Stimulated activated naive CD4-positive, alpha-beta T cell (primary cell): ENCODE measurements at places on chromosomes 2 and 18.

DNA sequence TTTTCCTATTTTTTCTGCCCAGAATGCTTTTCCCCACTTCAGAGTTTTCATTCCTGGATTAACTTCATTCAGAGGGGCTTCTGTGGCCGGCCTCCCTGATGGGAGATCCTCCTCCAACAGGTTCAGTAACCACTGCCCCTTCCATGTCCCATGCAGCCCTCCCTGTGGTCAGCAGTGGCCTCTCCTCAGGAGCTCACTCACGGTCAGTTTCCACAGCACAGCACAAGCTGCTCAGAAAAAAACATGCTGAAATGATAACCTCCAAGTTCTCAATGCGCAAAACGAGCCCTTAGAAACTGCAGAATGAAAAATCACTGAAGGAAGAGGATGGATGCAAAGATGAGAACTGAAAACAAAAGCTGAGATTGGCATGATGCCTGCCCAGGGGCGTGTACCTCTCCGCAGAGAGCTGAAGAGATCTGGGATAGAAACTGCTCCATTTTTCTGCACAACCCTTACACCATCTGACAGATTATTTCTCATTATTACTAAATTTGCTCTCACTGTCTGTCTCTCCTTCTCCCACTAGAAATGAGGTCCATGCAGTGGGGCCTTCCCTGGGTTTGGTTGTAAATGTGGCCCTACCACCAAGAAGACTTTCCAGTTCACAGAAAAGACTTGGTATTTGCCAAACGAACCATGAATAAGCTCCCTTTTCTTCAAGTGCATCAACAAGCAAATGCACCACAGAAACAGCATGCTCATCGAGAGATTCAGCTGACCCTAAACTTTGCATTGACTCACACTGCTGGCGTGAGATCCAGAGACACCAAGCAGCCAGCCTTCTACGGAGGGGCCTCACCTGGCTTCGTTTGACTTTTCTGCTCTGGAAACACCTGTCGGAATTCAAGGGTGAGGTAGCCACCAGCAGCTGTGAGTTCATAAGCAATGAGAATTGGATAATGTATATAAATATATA, 51.5 kb downstream of the TMEM18 start:
- no peak for DNase-seq

DNA sequence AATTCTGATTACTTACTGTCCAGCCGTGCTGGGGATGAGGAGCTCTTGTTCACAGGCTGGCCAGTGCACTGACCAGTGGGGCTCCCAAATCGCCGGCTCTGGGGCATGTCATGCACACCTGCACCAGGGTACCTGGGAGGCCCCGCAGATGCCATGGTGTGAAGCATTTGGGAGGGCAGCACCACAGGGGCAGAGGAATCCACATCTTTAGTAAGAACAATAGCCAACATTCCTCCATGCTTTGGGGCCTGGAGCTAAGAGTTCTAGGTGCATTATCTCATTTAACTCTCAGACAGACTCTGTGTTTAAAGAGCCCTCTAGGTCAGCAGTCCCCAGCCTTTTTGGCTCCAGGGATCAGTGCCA, 104.2 kb downstream of the ACKR3 start:
- no peak for DNase-seq

GRCh38 chr2:240898731-240899467, 2.9 kb upstream of the MAB21L4 start:
- no peak for DNase-seq

- no peak for DNase-seq
Observed at GRCh38 chr2:74836675-74837401, 2.9 kb downstream of the HK2 start.

DNA sequence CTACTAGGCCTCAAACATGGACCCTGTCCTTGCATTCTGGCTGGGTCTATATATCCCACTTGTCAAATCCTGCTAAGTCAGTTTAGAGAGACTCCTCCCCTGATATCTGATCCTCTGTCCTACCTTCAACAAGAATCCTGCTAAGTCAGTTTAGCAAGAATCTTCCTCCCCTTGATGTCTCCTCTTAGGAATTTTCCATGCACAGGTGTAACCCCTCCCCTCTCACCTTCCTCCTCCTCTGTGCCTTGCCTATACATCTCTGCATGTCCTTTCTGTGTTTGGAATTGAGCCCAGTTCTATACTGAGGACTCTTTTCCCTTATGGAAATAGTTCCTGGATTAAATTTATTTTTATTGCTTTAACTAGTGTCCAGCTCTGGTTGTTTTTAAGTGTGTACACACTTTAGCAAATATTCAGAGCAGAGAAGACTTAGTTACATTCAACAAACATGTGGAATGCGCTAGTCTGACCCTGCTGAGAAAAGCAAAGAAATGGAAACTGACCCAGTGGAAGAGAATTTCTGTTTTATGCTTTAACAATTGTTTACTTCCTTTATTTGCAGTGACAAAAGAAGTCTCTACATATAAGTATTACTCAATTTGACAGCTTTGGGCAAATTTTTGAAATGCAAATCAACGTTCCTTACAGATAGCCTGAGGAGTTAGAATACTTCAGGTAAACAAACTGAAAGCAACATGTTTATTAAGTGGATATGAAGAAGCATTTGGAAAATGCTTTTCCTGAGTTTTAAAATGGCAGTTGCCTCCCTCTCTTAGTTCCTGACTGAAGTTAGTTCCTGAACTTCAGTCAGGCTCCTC, 80.6 kb downstream of the RIT2 start:
- DNase-seq = no peak

DNA sequence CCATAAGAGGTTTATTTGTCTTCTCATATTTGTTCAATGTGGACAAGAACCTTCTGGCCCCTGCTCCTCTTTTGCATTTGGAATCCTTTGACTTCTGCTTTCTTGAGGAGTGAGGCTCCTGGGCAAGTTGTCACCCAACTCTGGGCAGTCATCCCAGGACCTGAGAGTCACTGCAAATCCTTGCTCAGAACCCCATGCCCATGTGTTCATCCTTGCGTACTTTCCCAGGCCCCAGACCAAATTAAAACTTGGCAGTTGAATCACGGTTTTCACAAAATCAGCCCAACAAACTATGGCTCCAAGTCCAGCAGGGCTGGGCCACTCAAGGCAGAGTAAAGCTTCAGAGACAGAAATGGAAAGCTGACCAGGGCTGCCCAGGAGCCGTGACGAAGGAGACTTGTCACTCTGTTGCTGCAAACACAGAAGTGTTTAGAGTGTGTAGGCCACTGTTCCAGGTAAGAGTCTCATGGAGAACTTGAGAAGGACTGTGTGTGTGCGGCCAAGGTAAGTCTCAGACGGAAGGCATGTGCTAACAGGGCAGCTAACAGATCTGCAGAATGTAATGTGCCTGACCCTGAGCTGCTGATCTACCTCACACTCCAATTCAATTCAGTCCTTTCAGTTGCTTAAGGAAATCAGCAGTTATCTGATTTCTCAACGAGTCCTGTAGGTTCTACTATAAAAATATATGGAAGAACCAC, 549.4 kb upstream of the HS6ST1 start:
- DNase-seq = no peak

DNA sequence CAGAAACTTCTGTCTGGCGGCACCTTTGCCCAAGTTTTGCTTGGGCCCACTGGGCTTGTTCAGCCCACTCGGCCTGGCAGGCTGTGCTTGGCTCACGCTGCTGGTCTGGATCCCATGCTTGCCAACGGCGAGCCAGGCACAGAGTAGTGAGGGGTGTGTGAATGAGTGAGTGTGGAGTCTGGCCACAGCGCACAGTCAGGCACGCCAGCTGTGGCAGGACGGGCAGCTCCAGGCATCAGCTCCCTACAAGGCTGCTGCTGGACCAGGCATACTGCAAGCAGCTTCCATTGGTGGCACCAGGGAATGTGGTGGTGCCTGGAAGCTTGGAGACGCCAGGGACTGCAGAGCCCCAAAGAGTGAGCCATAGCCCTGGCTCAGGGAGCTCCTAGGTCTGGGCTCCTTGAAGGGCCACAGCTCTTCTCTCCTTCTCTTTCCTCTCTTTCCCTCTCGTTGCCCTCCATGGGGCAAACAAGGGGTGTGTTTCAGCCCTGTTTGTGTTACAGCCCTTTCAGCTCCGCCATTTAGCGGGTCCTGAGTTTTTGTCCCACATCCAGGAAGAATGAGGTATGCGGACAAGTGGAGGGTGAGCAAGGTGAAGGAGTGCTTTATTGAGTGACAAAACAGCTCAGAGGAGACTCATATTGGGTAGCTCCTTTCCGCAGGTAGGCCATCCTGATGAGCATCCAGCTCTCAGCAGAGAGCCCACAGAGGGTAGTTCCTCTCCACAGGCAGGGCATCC, 73.0 kb downstream of the AGPS start:
- DNase-seq = no peak

DNA sequence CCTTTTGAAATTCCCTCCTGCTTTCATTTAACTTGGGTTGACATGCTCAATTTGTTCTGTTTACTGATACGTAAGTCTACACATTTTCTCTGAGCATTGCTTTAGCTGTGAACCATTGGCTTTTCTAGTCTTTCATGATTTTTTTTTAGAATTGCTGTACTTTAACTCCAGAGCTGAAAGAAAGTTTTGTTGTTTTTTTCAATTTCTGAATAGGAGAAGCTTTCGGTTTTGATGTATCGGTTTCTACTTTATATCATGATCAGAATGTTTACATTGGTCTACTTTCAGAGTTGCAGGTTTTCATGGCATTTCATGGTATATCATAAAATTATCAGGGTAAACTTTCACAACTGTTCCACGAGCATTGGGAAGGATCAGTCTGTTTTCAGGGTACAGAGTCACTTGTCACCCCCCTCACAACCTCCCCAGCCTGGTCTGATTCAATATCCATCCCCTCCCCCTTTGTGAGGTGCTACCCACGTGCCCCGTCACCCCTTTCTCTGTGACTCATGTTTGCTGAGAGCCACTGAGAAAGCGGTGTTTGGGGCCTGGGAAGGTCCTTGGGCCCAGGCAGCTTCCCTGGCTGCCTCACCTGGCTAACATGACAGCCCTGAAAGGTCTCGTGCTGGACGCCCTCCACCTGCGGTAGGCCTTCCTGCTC, 7.0 kb downstream of the ASTL start:
- DNase-seq = no peak
